CD4-positive, CD25-positive, alpha-beta regulatory T cell (primary cell): ENCODE measurements at places on chromosomes 5 and 9.

DNA sequence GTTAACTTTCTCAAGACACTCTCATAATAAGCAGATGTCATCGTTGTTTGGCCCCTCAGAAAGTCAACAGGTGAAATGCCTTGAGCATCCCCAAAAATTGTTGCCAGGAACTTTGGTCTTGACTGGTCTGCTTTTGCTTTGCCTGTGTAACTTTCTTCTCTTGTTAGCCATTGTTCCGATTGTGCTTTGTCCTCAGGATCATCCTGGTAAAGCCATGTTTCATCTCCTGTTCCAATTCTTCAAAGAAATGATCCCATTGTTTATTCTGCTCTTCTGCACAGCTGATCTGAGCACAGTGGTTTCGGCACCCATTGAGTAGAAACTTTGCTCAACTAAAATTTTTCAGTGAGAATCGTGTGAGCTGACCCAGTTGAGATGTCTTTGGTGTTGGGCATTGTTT lies 8.1 kb upstream of the ZBED3 start:
- DNase-seq: no peak

- DNase-seq: no peak
Measured at GRCh38 chr5:79573983-79574890, 38.0 kb upstream of the TENT2 start.

GRCh38 chr5:138706655-138707480 lies 46.4 kb upstream of the CTNNA1 start:
- no peak for DNase-seq

- DNase-seq: no peak
Measured at GRCh38 chr5:114859438-114859735, 310.3 kb downstream of the TRIM36 start.

DNA sequence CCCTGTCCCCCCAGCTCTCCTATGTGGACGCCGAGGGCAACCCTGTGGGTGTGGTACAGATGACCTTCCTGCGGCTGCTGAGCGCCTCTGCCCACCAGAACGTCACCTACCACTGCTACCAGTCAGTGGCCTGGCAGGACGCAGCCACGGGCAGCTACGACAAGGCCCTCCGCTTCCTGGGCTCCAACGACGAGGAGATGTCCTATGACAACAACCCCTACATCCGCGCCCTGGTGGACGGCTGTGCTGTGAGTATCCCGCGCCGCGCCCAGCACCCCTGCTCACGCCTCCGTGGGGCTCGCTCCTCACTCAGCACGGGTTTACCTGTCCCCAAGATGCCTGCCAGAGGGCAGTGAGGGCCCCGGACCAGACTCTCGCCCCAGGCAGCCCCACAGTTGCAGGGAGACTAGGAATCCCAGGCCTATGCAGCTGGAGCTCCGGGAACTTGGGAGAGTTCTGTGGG lies 45.6 kb upstream of the FCN2 start:
- DNase-seq: no peak

GRCh38 chr9:33277484-33277883 lies 12.6 kb downstream of the CHMP5 start:
- DNase-seq: no peak

DNA sequence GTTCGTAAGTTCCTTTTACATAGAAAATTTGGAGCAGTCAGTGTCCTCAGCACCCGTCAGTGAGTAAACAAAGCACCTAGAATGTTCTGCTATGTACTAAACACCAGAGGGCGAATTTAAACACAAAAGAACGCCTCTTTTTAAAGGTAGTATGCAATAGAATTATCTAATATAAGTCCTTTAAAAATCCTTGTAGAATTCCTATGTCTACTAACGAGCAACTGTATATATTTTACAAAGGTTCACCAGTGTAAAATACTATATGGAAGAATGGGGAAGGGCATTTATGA lies 499 bp upstream of the TMEM232 start:
- DNase-seq: no peak

DNA sequence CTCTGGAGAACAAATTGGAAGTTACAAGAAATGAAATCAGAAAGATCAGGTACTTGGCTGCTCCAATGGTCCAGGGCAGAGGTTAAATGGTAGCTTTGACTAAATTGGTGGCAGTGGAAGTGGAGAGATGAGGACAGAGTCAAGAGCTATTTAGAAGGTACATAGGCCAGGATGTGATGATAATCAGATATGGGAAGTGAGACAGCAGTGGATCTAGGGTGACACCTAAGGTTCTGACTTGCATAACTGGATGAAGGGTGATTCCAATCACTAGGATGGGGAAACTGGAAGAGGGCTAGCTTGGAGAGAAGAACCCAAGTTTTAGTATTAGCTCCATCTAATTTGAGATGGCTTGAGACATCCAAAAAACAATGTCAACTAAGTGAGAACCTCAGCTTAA lies 24.0 kb upstream of the NDUFB6 start:
- no peak for DNase-seq

- DNase-seq: no peak
Measured at GRCh38 chr5:122607818-122608217, 167.1 kb upstream of the SNX2 start.

DNA sequence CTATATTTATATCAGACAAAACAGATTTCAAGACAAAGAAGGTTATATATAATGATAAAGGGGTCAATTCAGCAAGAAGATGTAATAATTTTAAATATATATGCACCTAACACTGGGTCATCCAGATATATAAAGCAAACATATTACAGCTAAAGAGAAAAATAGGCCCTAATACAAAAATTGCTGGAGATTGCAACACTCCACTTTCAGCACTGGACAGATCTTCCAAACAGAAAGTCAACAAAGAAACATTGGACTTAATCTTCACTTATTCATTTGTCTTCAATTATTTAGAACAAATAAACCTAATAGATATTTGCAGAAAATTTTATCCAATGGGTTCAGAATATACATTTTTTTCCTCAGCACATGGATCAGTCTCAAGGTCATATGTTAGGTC lies 45.8 kb downstream of the MEIKIN start:
- DNase-seq: no peak

DNA sequence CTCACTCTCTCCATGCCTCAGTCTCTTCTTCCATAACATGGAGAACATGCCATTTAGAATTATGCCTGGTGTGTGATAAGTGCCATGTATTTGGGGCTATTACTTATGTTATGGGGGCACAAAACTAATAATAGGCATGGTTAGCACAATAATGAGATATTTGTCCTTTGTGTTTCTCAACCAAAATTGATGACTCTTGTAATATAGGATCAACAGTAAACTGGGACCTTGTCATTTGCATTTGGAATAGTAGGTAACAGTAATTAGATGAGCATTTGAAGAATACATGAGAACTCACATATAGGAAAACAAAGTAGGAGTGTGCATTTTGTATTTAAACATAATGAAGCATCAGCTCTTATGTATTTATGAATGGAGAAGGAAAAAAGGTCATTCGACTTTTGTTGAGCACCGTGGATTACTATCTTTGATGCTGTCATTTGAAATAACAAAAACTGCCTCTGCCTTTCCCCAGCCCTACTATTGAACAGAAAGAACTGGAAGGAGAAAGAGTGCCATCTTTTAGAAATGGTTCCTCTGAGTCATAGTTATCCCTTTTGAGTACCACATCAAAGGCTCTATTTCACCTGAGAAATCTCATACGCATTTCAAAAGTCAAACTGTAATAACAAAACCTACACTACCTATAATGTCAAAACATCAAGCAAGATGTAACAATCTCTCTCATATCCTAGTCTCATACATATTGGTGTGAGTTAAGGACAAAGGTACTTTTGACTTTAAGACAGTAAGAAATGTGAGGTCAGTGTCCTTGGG lies 655.2 kb downstream of the PDE4D start:
- DNase-seq: peak; percentile 4

GRCh38 chr5:665541-665955 lies 27.6 kb downstream of the TPPP start:
- no peak for DNase-seq

DNA sequence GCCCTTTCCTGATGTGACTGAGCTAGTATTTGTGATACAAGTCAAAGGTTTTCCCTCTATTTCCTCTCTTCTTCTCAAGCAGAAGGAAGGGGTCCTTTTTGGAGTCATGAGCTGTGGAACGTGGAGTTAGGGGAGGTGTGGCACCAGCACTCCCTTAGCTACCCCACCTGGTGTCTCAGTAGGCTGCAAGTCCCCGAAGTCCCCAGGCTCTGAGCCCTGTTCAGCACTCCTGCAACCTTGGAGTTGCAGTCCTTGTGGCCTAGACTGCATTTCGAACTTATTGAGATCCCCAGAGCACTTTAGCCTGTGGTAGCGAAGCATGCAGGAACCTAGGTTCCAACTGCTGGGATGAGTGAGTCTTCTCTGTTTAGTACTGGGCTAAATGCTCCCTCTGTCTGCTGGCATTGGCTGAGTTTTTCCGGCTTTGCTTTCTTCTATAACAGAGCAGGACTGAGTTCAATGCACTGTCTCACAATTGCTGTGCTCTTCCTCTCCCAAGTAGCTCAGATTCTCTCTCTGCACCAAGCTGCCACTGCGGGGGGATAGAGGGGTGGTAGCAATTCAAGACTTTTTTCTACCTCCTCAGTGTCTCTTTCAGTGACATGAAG lies 600.7 kb upstream of the CDH9 start:
- no peak for DNase-seq

- no peak for DNase-seq
Measured at GRCh38 chr5:92353107-92354030, 970.3 kb upstream of the ARRDC3 start.

GRCh38 chr5:61340775-61341361 lies 8.8 kb downstream of the ZSWIM6 start:
- DNase-seq: no peak

- DNase-seq: no peak
Measured at GRCh38 chr5:4571248-4571948, 568.7 kb upstream of the ADAMTS16 start.

GRCh38 chr9:115777610-115778009 lies 376.0 kb upstream of the PAPPA start:
- no peak for DNase-seq

DNA sequence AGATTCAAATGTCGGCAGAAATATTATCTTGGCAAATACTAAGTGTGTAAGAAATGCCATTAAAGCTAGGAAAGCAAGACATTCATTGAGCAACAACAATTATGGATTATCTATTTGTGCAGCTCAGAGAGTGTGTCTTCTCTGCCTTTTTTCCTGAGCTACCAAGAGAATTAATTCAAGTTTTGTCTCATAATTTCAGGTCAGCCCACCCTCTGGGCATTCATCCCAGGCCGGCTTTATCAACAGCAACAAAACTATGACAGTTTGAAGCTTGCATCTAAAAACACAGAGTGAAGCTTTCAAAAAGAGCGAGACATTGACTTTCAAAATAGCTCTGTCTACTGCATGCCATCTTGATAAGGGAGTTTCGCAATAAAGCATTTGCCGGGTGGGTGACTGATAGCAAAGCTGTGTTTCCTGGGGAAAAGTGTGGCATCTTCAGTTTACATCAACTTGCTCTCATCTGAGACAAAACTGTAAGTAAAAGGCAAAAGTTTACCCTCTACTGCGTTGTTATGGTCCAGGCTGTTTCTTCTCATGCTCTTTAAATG lies 182.4 kb downstream of the IRX1 start:
- no peak for DNase-seq

DNA sequence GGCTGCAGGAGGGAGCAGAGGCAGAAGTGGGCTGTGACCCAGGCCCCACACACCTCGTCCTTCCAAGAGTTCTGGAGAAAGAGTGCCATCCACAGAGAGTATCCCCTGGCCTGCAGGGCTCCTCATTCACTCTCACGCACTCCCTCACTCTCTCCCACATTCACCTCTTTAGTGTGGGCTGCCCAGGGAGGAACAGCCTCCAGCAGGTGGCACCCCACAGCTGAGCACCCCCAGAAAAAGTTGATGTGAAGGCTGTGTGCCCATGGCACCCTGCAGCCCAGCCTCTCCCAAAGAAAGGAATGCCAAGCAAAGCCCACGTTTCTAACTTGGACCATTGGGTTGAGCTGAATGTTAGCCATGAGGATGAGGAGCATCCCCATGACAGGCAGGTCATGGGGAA lies 4.5 kb upstream of the SHC3 start:
- no peak for DNase-seq

DNA sequence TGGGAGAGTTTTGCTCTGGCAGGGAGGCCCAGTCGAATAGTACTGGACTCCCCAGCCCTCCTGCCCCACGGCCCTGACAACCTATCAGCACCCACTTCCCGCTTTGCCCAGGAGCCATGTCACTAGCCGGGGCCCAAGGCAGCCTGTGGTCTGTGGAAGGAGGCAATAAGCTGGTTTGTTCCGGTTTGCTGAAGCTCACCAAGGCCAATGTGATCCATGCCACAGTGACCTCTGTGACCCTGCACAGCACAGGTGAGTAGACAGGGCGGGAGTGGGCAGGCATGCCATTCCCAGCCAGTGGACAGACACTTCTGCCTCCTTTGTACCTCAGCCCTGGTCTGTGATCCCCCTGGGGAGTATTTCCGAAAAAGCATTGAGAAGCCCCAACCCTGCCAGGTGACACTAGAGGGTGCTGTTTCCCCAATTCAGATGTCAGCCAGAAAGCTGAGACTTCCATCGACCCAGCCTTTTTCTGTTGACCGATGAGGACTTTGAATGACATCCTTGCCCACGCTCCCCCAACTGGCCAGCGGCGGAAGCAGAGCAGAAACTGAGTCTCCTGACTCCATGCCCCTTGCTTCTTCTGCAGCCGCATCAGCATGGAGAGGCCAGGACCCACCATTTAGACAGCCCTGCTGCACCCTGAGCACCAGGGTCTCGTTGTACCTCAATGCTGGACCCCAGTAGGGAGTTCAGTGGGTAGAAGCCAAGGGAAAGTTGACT lies 9.6 kb downstream of the PCYOX1L start:
- DNase-seq: peak; percentile 65

- DNase-seq: peak; percentile 12
Measured at GRCh38 chr9:2157277-2158110, 142.3 kb downstream of the SMARCA2 start.

DNA sequence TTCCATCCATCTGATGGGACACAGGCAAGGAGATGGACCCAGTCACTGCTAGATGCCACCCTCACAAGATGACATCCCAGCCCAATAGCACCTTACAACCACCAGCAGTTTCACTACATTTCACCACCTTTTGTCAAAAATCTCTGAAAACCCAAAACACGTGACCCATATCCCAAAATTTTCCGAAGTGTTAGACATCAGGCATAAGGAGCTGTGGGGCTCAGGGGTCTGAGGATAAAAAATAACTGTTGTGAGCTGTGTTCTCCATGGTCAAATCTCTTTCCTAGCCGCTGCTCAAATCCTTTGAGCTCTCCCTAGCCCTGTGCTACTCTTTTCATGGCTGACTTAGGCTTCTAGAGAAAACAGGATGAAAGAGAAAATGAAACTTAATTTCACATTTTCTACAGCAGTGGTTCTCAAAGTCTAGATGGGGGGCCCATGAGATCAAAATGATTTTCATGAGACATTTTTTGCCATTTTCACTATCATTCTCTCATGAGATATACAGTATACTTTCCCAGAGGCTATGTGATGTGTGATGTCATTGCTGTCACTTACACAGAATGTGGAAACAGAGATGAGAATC lies 40.7 kb downstream of the TIMD4 start:
- DNase-seq: no peak
